ENCODE measurements at places on chromosomes 12 and 14.

DNA sequence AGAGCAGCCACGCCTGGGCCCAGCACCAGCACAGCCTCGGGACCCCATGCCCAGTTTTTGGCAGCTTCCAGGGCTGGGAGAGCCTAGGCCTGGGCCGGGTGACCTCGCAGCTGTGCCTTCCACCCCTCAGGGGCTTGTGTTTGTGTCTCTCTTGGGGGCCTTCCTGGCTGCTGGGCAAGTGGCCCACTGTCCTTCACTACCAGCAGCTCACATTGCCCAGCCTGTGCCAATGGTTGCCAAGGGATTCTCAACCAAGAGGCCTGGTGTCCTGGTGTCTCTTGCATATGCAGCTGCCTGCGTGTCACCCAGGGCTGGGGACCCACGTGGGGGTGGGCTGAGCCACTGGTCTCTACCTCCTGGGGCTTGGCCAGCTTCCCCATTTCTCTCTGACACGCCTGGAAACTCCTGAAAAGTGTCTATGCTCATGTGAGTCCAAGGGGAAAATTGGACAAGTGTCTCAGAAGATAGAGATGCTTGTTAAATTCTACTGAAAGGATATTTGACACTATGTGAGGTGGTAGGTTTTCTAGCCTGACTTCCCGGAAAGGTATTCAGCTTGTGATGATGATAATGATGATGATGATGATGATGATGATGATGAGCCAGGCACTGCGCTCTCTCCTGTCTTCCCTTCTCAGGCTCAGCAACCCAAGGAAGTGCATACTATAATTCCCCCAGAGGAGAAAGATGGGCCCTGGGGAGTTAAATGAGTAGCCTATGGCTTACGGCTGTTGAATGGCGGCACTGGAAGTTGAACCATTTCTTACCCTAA, 48.8 kb upstream of the ESRRB start:
- no peak for DNase-seq

- DNase-seq: no peak
Observed at GRCh38 chr14:105530285-105531087, 4.1 kb downstream of the TMEM121 start.

DNA sequence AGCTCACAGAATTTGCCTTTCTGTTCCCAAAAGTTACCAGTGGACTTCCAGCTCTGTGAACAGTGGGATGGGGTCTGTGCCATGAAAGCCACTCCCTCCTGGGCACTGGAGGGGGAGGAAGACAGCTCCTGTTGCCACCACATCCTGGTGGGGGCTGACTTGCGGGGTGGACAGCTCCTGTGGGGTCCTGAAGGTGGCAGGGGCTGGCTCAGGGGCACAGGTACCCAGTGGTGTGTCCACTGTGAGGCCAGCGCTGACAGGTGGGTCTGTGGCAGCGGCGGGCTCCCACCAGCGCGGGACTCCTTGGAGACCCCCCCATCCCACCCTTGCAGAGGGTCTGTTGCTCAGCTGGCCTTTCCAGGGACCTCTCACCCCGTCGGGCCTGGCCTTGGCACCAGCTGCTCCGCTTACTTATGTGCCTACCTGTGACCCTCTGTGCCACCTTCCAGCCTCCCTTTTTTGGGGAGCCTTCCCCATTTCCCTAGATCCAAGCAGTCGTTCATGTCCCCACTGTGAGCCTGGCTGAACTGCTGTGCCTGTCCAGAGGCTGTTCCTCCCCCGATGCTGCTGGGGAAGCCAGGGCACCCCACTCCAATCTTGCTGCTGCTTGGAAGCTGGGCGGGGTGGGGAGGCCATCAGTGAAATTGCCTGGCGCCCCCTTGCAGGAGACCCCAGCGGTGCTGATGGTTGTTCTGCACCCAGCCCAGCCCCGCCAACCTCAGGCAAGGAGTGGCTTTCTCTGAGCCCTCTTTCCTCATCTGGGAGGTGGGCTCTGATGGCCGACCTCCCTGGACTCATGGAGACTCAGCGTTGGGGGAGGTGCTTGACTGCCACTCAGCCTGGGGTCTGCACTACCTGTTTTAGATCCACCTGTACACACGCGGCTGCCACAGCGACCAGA, 2.2 kb downstream of the TEDC1 start:
- no peak for DNase-seq

DNA sequence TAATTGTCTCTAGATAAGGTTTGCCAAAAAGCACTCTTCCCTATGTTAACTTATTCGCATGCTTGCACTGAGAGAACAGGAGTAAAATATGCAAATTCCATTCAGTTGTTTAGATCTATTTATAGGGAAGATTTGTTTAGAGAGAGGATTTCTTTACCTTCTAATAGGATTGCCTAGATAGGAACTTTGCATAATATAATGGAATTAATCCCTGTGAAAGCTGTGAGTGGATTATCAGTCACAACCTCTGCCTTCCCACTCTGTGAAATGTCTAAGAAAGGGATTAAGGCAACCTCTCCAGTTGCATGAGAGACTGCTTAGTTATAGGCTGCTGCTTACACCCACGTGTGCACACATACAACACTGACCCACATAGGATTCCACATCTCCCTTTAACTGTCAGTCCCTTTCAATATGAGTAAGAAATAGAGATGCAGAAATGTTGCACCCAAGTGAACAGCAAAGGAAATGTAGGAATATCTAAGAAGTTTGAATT, 83.2 kb downstream of the ALG10B start:
- no peak for DNase-seq

- DNase-seq: no peak
Observed at GRCh38 chr14:105014631-105015030, 6.3 kb downstream of the CDCA4 start.

- no peak for DNase-seq
Observed at GRCh38 chr12:55922126-55922525, 5.6 kb downstream of the PYM1 start.

- DNase-seq: no peak
Observed at GRCh38 chr14:78834766-78835451, 664.7 kb downstream of the NRXN3 start.

GRCh38 chr12:93111773-93112172, 182.7 kb upstream of the EEA1 start:
- DNase-seq: no peak

DNA sequence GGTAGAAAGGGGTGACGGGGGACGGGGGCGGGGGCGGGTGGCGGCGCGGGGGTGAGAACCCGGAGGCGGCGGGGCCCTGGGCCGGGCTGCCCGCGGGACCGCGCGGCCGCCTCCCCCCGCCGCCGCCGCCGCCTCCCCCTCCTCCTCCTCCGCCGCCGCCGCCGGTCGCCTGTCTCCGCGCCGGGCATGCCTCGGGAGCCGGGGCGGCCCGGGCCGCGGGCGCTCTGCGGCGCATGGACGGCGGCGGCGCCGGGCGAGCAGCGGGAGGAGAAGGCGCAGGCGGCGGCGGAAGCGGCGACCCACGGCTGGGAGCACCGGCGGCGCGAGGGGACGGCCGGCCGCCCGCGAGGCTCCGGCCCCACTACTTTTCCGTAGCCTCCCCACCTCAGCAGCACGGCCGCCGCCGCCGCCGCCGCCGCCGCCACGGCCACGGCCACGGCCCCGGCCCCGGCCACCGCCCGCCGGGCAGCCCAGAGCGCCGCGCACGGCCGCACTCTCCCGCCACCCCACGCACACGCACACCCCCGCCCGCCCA, at the start of gene NPAS3:
TSS of gene NPAS3 (plus strand) at position 161 of the 535 bp plus-strand sequence.
- DNase-seq: no peak

DNA sequence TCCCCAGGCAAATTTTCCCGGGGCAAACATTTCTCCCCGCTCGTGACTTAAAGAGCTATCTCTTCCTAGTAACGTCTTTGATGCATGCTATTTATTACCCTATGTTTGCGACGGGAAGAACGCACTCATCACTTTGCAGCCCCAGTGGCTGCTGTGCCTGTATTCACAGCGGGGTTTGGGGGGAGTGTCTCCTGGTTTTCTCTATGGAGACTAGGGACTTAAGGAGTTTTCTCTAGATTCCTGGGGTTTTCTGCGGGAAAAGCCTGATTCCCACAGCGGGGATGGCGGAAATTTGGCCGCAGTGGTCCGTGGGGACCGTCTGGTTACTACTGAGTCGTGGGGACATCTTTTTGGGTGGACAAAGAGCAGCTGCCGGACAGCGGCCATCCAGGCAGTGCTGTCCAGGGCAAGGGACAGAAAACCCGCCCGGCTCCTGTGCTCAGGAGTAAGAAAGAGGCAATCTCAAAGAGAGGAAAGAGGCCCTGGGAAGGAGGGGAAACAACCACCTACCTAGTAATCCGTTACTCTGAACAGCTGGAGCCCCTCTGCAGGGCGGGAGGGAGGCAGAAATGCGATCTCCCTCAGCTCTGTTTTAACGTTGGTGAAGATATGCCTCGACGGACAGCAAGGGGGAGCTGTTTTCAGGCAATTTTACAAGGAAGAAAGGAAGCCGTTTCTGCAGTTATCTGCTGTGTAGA, 771 bp upstream of the AVPR1A start:
- no peak for DNase-seq
